Activated CD4-positive, CD25-positive, alpha-beta regulatory T cell (primary cell): ENCODE measurements at places on chromosomes 4 and X.

GRCh38 chr4:77072195-77072753 is 3.5 kb downstream of the CCNI start:
- DNase-seq: no peak

- DNase-seq: no peak
These were observed 60.9 kb downstream of the UGT8 start for GRCh38 chr4:114659386-114660008.

- no peak for DNase-seq
These were observed 230.5 kb downstream of the MGST2 start for GRCh38 chr4:139896091-139896604.

DNA sequence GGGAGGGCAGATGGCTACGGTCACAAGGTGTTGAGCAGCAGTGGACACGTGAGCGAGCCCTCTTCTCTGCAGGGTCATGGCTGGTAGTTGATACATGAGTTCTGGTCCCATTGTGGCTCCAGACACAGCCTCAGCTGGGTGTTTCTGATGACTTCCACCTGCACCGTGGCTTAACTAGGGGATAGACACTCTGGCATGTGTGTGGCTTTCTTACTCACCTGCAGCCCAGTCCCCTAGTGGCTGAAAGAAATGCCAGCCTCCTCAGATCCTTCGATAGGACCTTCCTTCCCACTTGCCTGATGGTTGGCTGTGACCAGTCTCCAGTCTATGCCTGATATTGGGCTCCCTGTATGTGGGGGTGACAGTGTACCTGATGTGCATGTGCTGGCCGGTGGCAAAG is 5.0 kb downstream of the GPR78 start:
- DNase-seq: no peak

DNA sequence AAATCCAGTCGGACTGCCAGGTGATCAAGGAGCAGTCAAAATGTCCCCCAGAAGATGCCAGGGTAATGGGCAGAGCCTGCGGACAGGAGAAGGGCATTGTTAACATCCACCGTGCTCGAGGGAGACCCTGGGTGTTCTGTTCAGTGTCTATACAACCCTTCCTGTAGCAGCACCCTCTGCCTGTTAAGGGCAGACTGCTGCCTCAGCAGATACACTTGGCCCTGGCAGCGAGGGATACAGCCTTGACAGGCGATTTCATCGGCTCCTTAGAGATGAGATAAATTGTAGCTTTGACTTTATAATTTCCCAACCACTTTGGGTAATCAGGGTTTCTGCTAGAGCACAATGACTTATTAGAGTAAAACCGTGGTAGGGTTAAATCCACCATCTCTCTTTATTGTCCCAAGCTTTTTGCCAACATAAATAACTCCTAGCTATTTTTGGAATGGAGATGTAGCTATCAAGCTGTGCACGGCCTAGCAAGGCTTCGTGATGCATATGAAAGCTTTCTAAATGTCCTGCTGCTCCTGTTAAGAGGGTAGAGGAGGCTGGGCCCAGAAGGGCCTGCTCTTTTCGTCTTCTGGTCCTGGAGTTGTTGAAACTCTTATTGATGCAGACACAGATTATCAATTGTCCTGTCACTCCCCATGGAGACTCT is 195.9 kb downstream of the CPEB2 start:
- no peak for DNase-seq

GRCh38 chr4:127236889-127237288 is 395.9 kb upstream of the INTU start:
- no peak for DNase-seq

GRCh38 chr4:148283665-148284064 is 158.5 kb downstream of the NR3C2 start:
- DNase-seq: no peak

DNA sequence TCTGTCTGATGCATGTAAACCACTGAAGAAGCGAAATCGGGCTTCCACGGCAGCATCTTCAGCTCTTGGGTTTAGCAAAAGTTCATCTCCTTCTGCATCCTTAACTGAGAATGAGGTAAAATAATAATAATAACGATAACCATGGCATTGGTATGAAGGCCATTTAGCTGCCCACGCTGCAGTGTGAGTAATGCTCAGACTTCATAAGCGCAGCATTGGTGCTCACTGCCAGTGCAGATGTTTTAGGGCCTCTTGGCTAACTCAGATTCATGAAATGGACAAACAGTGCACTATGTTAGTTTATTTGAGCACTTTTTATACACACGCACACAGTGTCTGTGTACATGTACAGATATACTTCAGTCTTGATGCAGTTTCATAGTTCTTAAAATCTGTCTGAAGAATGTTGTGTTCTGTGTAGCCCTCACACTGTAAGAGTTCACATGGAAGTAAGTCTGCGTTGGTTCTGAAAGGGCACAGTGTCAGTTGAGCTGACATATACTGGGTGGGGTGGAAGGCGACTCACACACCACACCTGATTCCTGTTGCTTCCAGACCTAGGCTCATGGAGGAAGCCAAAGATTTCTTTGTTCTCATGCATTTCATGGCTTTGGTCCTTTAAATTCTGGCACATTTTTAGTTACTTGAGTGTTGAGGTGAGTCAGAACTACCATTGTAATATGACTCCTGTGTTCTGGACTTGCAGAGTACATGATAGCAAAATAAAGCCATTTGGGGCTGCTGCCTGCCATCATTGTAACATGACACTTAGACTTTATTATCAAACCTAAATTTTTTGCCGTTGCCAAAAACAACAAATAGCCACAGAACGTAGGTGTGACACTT is 68.7 kb downstream of the NSD2 start:
- no peak for DNase-seq

DNA sequence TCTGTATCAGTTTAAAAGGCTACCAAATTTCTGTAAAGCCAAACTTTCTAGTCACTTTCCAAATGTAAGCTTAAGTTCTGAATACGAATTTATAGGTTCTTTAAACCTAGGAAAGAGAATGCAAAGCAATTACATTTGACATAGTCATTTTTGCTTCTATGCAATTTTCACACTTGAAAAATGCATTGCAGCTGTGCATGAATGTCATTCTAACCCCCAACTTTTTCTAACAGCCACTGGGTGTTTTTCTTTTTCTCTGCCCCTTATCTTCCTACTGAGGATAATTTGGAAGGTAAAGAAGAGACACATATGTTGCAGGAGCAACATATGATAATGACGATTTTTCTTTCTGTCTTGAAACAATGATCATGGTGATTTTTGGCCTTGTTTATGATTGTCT is 537.5 kb downstream of the SPRY1 start:
- no peak for DNase-seq

- no peak for DNase-seq
These were observed 82.5 kb downstream of the GASK1B start for GRCh38 chr4:158090323-158090722.

GRCh38 chr4:47483745-47484144 is 1.3 kb upstream of the ATP10D start:
- DNase-seq: no peak

DNA sequence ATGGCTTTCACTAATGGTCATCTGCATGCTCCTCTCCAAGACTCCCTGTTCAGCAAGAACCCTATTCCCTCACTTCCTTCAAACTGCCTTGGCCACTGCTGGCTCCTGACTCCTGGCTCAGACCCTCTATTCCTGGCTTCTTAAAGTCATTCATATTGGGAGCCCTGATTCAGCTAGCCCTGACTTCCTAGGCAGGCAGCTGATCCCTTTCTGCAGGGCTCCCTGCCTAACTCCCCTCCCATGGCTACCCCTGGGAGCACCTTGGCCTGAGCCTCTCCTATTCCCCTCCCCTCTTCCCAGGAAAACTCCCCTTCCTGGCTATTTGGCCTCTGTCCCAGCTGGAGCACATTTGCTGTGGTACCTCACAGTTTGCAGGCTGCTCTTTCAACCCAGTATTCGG is 154.9 kb upstream of the PJA1 start:
- DNase-seq: no peak

GRCh38 chr4:78953231-78953630 is 14.0 kb upstream of the PAQR3 start:
- DNase-seq: no peak

DNA sequence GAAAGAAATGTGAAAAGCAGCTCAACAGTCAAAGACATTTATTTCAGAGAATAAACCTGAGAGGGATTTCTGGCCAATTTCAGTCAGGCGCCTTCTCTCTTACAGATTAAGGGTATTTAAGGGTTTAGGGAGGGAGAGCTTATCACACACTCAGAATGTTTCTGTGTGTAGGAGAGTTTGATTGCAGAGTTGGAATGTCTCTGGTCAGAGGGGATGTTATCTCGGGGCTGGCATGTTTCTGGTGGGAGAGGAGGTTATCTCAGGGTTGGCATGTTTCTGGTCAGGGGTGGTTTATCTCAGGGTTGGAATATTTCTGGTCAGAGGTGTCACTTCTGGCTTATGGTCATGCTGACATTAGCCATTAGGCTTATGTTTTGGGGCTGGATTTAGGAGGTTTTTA is 1920.5 kb upstream of the PCDH7 start:
- no peak for DNase-seq

DNA sequence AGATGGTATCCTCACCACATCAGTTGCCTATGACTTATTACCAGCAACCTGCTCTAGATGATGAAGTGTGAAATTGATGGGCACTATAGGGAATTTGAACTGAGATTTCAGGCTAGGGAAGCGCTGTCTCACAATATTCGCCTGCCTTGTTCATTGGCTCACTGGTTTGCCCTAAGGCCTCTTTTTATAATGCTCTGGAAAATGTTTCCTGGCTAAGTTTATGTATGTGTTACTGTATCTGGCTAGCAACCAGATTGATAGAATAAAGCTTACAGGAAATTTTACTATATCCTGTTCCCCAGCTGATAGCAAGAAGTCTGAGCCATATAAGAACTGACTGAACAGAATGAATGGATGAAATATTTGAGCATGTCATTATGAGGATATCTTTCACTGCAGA is 71.6 kb downstream of the GSTCD start:
- DNase-seq: no peak

- DNase-seq: no peak
These were observed 17.5 kb upstream of the PABPC4L start for GRCh38 chr4:134219043-134219442.

- no peak for DNase-seq
These were observed 532.3 kb upstream of the SMIM31 start for GRCh38 chr4:164221631-164222030.

- DNase-seq: no peak
These were observed 588.9 kb downstream of the CENPC start for GRCh38 chr4:66956426-66956825.

- no peak for DNase-seq
These were observed 166.4 kb downstream of the DCLK2 start for GRCh38 chr4:150244600-150244999.

DNA sequence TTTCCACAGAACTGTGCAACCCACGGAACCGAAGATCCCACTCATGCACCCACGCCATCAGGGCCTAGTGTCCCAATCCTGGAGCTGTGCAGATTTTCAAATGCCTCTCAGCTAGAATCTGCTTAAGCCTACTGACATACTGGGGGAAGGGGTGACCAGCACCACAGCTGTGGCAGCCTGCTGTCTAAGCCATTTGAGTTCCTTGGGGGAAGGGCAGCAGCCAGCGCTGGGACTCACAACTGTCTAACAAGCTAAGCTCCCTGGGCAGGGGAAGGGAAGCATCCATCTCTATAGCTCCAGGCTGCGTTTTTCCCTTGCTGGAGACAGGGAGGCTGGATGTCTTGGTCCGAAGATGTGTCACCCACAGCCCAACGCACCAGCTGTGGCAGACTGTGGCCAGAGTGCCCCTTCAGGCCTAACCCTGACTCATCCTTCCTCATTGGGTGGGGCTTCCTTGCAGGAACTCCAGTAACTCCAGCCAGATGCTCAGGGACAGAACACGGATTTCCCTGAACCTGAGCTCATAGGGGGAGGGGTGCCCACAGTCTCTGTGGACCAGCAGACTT is 194.8 kb downstream of the CHRDL1 start:
- DNase-seq: no peak

- no peak for DNase-seq
These were observed 57.8 kb downstream of the SCFD2 start for GRCh38 chr4:53307819-53308780.

- no peak for DNase-seq
These were observed 2.7 kb downstream of the EFNB1 start for GRCh38 chrX:68831405-68832100.

GRCh38 chr4:68954126-68954525 is 2.5 kb upstream of the UGT2A3 start:
- no peak for DNase-seq

DNA sequence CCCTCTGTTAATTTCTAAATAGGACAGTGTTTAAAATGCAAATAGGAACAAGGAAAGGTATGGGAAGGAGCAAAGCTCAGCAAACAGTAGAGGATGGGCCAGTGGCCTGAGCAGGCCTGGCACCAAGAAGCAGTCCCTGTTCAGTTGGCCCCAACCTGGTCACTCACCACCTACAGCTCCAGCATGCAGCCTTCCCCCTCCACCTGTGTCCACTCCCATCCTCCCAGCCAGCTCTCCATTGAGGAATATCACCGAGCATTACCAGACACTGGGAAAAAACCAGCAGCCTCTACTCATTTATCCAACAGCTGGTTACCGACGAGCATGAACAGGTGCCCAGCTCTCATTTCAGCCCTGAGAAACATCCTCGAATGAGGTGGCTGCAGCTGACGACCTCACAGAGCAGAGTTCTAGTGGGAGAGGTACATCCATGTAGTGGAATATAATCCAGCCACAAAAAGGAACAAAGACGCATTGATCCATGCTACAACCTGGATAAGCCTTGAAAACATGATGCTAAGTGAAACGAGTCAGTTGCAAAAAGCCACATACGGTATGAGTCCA is 25.6 kb downstream of the CD99L2 start:
- DNase-seq: no peak
